ENCODE measurements at places on chromosomes 3 and 15. TPM values are rescaled to one million over a fixed set of nuclear protein-coding genes. Genes with fewer than 3 reads are reported as not detected.

- no peaks in the 10 kb centered on the region for H3K27me3 ChIP-seq
- no peaks in the 10 kb centered on the region for H3K4me1 ChIP-seq
- DNase-seq: no peak
- no peaks in the 10 kb centered on the region for H3K36me3 ChIP-seq
- no peak overlapping the region for H3K4me3 ChIP-seq
These were observed 215.5 kb upstream of the LRTM1 start for GRCh38 chr3:55143336-55143735.

GRCh38 chr3:171330938-171331337 lies 129.3 kb downstream of the TNIK start:
- H3K36me3 ChIP-seq: no peaks in the 10 kb centered on the region
- no peak overlapping the region for H3K4me3 ChIP-seq
- H3K27ac ChIP-seq: no peak overlapping the region
- no peaks in the 10 kb centered on the region for H3K27me3 ChIP-seq
- H3K4me1 ChIP-seq: peaks cover 18% of the 10 kb centered on the region

DNA sequence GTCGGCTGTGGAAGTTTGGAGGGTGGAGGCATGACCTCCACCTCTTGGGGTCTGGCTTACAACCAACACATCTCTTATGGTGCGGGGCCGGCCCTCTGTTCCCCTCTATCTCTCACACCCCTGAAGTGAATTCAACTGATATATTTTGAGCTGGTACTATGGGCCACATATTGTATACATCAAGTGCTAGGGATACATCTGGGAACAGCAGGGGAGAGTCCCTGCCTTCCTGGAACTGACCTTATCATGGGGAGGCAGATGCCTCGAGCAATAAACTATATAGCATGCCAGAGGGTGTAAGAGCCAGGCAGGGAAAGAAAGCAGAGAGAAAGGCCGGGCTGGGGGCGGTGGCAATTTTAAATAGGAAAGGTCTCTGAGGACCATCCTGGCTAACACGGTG lies 60.4 kb upstream of the TRPM1 start:
- no peaks in the 10 kb centered on the region for H3K4me1 ChIP-seq
- DNase-seq: no peak
- H3K4me3 ChIP-seq: no peak overlapping the region
- H3K36me3 ChIP-seq: no peaks in the 10 kb centered on the region
- no peak overlapping the region for H3K27ac ChIP-seq

CCR9 gene
- not detected for total RNA-seq

DNA sequence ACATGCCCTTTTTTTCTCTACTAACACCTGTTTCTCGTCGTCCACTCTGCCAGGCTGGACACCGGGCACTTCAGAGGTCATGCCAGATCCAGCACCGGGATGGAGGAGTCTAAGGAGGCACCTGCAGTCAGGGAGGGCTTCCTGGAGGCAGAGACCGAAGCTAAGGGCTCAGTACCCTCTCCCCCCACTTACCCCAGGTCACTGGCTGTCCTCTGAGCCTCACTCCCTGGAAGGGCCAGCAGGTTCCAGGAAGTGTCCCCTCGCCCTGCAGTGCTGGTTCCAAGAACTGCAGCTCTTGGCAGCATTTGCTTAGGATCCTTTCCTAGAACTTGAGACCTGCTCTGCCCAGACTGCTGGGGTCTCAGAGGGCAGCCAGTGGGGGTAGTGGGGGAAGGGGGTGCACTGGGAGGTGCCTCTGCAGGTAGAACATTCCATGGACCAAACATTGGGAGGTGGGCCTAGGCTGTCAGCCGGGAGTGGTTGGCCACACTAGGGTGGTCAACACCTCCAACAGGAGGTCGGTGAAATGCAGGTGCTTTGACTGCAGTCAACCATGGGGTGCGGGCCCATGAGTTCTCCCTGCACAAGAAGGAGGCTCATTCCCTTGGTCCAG lies 11.3 kb downstream of the CISH start:
- H3K27ac ChIP-seq: peak overlapping the region; percentile 96
- peaks cover 57% of the 10 kb centered on the region for H3K4me1 ChIP-seq

GRCh38 chr3:81965696-81966095 lies 204.3 kb upstream of the GBE1 start:
- H3K4me3 ChIP-seq: no peak overlapping the region
- no peaks in the 10 kb centered on the region for H3K36me3 ChIP-seq
- no peaks in the 10 kb centered on the region for H3K27me3 ChIP-seq
- DNase-seq: no peak
- no peak overlapping the region for H3K27ac ChIP-seq

AGBL1 gene
- total RNA-seq: 15.7 TPM
